ENCODE measurements at places on chromosomes 12 and 14.

- no peak for DNase-seq
Observed at GRCh38 chr14:61063461-61063860, 82.4 kb downstream of the SLC38A6 start.

DNA sequence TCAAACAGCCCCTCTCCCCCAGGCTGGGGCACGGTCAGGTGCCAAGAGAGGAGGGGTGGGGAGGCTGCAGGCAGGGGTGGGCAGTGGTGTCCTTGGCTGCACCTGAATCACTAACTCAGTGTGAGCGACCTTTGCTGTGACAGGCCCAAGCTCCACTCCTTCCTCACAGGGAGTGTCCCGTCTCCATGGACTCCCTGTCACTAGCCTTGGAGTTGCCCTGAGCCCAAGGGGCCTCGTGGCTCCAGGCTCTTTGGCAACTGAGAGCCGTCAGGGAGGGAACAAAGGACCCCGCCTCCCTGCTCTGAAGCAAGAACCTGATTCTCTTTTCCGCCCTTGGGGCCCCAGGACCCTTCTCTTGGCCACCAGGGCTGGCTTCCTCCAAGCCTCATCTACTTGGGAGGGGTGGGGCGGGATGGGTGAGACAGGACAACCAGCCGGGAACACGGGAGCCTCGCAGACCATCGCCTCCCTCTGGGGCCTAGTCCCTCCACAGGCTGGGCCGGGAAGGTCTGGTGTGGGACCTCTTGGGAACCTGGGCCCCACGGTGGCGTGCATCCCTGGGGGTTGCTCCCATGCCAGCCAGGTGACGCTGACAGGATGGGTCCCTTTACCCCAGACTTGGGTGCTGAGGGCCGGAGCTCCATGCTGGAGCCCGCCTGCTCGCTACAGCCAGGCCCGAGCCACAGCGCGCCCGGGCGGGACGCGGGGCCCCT is 935 bp upstream of the ADSS1 start:
- DNase-seq, result no peak

- DNase-seq, result no peak
Observed at GRCh38 chr12:21642707-21643389, 14.8 kb downstream of the LDHB start.

DNA sequence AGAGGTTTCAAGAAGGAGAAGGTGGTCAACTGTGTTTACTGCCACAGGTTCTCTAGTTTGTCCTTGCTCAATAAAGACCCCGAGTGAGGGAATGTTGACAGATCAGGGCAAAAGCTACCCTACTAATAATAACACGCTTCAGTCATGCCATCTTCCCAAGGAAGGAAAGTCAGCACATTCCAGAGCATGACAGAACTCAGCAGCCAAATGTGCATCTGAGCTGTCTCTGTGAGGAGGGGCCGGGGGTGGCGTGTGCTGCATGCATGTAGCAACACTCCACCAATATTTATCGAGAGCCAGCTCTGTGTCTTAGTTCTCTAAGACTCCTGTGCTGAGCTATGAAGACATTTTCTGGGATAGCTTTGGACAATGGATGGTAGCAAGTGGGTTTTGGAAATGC is 260.4 kb downstream of the DPF3 start:
- no peak for DNase-seq

Measured in T-cell (primary cell).